GM19239 (cell line): ENCODE measurements at places on chromosomes 3 and 15.

- DNase-seq = no peak
Measured at GRCh38 chr15:44584162-44584749, 47.3 kb downstream of the EIF3J start.

GRCh38 chr15:32878342-32878741 lies 160.5 kb downstream of the GREM1 start:
- no peak for DNase-seq

DNA sequence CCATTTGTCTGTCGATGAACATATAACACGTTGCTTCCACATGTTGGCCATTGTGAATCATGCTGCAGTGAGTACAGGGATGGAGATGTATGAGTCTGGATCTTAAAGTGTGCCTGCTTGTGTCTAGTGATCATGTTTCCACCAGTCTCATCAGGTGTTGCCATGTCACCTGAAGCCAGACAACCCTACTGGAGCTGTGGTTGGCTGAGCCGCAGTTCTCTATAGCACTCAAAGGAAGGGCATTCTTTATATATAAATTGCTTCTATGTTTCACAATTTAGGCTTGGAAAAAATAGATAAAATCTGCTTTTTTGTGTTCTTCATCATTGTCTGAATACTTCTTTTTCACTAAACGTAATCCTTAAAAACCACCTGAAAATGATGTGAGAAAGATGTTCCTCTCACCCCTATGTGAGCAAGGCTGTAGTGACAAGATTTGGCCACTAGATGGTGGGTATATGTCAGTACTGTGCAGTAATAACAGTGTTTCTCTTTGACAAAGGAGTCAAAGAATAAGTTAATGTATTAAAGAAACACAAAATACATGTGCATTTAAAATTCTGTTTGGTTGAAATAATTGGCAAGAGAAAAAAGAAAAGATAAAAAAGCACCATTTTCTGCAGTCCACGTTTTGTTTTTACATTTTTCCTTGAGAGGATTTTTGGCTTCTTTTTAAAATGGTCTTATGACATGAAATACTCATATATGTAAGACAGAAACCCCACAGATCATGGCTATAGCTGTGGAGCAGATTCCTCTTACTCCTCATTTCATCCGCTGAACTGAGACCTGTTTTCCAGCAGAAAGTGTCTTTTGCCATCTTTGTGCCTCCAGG lies 394.5 kb upstream of the DPPA4 start:
- DNase-seq = peak; percentile 1

GRCh38 chr3:148694116-148694515 lies 3.6 kb upstream of the AGTR1 start:
- no peak for DNase-seq

GRCh38 chr3:194330160-194330559 lies 21.0 kb downstream of the CPN2 start:
- DNase-seq = no peak

- no peak for DNase-seq
Measured at GRCh38 chr15:34360298-34360697, 6.7 kb downstream of the LPCAT4 start.

DNA sequence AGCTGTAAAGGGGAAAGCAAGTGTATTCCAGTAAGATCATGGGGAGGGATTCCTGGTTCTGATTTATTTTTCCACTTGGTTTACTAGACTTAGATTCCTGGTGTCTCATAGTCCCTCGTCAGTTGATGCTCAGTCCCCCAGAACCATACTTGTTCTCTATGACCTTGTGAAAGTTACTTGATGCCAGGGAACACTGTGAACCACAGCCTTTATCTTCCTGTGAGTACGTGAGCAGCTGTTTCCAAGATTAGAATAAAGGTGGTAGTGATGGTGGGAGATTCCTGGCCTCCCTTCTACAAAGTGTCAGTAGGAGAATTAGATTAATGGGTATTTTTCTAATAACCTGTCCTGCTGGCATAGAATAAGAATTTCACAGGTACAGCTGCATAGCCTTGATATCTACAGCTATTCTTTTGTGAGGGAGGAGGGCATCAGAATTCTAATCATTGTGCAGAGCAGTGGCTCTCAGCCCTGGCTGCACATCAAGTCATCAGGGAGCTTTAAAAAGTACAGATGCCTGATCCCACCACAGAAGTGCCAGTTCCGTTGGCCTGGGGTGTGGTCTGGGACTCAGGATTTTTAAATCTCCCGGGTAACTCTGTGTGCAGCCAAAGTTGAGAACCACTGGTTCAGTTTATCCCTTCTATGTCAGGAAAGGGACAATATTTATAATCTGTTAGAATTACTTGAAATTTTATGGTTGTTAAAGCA lies 20.0 kb downstream of the GPD1L start:
- no peak for DNase-seq

GRCh38 chr3:60636846-60637245 lies 614.4 kb downstream of the FHIT start:
- no peak for DNase-seq

DNA sequence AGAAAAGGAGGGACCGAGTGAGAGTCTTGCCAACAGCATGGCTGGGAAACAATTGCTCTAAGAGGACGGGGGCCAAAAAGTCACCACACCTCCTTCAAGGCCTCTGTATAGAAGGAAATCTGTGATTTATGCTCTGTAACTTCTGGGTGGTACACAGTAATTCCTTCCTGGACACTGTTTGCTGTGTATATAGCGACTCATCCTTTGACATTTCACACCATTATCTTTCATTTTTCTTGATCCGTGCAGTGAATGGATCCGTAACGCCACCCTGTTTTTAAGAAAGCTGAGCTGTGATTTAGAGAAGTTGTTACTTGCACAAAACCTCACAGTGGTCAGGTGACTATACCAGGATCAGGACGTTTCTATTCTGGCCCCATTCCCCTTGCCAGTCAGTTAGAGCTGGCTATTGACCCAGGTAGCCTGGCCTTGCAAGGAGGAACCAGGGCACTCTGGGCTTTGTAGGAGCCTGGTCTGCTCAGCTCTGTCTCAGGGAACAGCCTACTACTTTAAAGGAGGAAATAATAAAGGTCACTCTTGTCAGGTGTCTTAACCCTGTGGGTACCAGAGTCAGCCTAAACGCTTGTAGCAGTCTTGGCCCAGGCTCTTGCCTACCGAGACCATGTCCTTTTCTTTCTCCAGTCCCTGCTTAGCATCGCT lies 86.5 kb upstream of the MYZAP start:
- DNase-seq = no peak

DNA sequence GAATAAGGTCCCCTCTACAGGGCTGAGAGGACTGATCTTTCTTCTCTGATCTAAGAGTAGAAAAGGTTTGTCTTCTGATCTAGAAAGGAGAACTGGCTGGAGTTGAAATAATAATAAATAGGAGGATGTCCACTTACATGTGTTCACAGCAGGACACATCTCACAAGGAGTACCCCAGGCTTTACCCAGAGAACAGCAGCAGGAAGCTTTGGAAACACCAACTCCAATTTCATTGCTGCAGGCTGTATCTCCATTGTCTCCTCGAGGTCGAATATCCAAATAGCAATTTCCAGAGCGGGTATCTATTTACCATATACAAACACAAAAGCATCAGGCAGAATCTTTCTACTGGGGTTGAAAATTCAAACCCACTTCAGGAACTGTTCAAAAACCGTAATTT lies 136.6 kb downstream of the DUT start:
- DNase-seq = no peak

DNA sequence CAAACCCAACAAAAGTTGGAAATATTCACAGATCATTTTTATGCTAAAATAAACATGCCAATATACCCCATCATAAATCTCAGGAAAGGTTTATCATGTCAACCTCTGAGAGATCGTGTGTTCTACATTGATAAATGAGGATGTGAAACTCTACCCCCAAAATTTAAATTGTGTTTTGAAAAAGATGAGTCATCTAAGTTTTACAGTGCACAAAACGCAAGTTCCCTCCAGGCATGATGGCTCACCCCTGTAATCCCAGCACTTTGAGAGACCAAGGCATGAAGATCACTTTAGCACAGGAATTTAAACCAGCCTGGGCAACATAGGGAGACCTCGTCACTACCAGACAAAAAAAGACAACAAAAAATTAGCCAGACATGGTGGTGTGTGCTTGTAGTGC lies 1487.0 kb upstream of the GBE1 start:
- no peak for DNase-seq

DNA sequence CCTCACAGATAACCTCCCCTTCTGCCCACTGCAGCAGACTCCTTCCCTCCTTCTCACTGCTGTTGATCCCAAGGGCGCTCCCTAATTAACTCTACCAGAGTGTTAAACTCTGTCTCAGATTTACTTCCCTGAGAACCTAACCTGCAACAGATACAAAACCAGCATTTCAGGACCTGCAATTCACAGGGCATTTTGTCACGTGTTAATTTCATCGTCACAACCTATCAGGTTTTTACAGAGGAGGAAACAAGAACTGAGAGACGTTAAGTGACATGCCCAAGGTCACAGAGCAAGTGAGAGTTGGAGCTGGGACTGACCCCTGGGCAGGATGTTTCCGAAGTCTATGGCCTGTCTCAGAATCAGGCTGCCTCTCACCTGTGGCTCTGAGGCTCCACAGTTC lies 223.9 kb downstream of the UACA start:
- DNase-seq = no peak

- no peak for DNase-seq
Measured at GRCh38 chr3:99747915-99748314, 69.7 kb upstream of the CMSS1 start.

GRCh38 chr3:168049367-168049974 lies 46.3 kb downstream of the GOLIM4 start:
- no peak for DNase-seq
